ENCODE measurements at places on chromosomes 1 and 21. TPM values are rescaled to one million over a fixed set of nuclear protein-coding genes. Genes with fewer than 3 reads are reported as not detected.

MAP1LC3C gene
- total RNA-seq, result 0.20 TPM

RIPPLY3 gene
- total RNA-seq, result not detected

CFAP45 gene
- 0.37 TPM for total RNA-seq

FCN3 gene
- total RNA-seq, result not detected

SVBP gene
- 9.9 TPM for total RNA-seq

NTMT2 gene
- not detected for total RNA-seq

CITED4 gene
- total RNA-seq, result 7.8 TPM

CD5L gene
- total RNA-seq, result not detected

PLA2G2C gene
- not detected for total RNA-seq

LRRC53 gene
- total RNA-seq, result not detected

PGLYRP4 gene
- not detected for total RNA-seq

PM20D1 gene
- total RNA-seq, result not detected

SRM gene
- total RNA-seq, result 41.2 TPM

CRP gene
- total RNA-seq, result not detected

SPRR2E gene
- total RNA-seq, result not detected

COL24A1 gene
- under 0.01 TPM for total RNA-seq

NR1I3 gene
- total RNA-seq, result not detected
